ENCODE measurements at places on chromosomes 11 and 22.

DNA sequence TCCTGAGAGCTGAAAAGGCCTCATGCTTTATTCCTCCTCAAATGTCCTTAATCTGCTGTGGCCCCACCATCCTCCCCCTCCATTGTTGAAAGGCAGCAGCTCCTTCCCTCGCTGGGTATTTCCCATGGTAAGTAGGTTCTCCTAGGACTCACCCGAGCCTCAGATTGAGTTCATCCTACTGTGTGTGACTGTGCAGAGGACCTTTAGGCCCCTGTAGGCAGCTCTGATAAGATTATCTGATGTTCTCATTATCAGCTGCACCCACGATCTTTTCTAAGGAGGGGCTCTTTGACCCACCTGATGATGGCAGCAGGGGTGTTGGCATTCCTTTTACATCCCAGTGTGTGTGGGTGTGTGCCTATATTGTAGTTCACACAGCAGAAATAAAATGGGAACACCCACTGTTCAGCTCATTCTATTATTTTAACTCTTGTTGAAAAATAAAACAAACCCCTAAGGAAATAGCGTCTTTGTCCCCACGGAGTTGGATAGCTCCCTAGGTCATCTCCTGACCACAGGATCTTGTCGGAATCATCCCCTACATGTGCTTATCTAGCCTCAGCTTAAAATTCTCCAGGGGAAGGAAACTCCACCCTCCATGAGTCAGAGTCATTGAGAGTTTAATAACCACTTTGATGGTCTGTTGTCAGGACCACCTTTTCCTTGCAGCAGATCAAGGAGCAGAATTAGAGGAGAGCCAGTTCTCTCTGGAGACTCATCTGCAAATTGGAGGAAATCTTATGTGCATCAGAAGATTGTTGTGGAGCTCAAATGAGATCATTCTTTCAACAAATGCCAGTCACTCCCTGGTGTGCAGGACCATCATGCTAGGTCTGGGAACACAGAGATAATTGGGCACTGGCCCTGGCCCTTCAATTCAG lies 19.3 kb downstream of the ENDOD1 start:
- DNase-seq = no peak

GRCh38 chr11:44016546-44017442 lies 31.0 kb upstream of the ACCSL start:
- no peak for DNase-seq

DNA sequence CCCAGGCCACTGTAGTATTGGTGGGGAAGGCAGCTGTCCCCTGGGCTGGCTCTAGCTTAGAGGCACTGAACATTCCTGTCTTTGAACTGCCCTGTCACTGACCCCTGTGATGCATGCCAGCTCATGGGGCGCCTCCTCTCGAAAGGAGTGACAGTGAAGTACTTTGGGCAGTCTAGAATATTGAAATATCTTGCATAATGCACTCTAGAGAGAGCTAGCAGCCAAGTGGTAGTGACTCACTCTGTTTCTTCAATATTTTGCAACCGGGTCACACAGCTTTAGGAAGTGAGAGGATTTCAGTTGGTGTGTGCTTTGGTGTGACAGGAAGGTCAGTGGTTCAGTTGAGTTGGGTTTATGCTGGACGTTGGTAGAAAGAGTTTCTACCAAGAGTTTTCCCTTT lies 35.5 kb upstream of the ST14 start:
- DNase-seq = peak; percentile 73

DNA sequence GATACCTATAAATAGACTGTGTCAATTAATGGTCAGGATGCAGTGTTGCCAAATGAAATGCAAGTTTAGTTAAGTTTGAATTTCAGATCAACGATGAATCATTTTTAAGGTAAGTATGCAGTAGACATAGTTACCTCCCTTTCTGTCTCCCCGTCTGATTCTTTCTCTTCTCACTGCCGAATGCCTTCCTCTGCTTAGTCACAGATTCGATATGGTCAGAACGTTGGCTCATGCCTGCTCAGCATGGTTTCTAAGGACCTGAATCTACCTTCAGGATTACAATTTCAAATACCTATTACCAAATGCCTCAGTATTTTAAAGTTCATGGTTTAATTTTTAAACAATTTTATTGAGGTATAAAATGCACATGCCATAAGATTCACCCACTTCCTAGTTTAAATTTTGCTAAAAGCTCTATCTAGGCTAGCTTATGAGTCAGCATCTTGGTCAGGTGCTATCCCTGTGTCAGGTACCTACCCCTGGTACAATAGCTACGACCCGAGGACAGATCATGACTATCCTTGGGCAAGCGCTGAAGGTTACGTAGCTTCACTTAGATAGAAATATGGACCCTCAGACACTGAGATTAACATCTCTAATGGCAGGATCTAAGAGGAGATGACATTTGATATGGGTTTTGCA lies 78.2 kb upstream of the SPON1 start:
- no peak for DNase-seq

GRCh38 chr11:120858740-120859139 lies 165.2 kb upstream of the TBCEL start:
- DNase-seq = no peak

DNA sequence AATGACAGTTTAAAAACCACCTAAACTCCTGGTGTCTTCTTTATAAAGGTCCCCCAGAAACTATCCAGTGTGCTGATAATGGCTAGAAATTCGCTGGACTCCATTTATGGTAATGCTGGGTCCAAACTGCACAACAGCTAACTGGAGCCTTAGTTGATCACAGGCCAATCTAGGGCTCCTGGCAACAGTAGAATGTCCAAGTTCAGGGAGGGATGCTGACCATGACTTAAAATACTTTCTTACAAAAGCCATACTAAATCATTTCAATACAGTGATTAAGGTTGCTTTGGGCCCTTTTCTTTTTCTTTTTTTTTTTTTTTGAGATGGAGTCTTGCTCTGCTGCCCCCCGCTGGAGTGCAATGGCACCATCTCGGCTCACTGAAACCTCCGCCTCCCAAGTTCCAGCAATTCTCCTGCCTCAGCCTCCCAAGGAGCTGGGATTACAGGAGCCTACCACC lies 14.5 kb upstream of the GAB2 start:
- no peak for DNase-seq

GRCh38 chr11:17714356-17714854 lies 5.0 kb upstream of the MYOD1 start:
- DNase-seq = no peak

- DNase-seq = no peak
These were observed 71.4 kb upstream of the B3GNT6 start for GRCh38 chr11:76962583-76963416.
